Aorta (tissue), 5 donors: ENCODE measurements at places on chromosomes 1 and 21. TPM values are rescaled to one million over a fixed set of nuclear protein-coding genes. Genes with fewer than 3 reads are reported as not detected.

UBE2G2 gene
- 83.6 TPM for total RNA-seq

DNA sequence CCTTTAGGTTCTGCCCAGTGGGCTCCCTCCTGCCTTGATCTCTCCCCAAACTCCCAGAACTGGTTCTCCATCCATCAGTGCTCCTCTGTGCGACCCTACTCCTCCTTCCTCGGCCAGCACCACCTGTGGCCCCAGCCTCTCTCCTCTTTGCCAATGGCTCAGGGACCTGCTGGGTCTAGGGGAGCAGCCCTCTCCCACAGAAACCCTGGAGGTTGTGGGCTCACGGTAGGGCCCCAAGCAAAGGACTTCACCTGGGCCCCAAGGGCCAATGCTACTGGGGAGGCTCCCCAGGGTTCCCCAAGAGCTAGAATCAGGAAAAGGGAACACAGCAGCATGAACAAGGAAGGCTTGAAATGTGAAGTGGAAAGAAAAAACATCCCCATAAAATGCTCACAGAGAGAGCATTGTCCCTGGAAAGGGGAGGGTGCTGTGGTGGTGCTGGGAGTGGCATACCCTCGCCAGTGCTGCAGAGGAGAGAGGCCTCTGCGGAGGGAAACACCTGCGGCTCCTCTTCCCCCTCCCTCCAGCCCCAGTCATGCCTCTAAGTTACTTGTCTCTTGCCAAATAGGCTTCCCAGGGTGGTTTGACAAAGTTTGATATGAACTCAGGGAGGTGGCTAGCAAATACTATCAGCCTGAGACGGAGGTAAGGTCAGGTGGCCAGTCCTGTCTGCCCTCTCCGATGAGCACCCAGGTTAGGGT, 2.5 kb downstream of the TMEM63A start:
- peaks cover 4% of the 10 kb centered on the region for H3K4me1 ChIP-seq
- peak; percentile 33 for DNase-seq
- H3K36me3 ChIP-seq, result peaks cover 3% of the 10 kb centered on the region
- no peak overlapping the region for H3K27ac ChIP-seq
- H3K27me3 ChIP-seq, result no peaks in the 10 kb centered on the region
- H3K4me3 ChIP-seq, result no peak overlapping the region

- no peaks in the 10 kb centered on the region for H3K4me1 ChIP-seq
- H3K27me3 ChIP-seq, result no peaks in the 10 kb centered on the region
- no peak overlapping the region for H3K27ac ChIP-seq
These were observed 13.1 kb upstream of the PTBP2 start for GRCh38 chr1:96708482-96708881.

DNA sequence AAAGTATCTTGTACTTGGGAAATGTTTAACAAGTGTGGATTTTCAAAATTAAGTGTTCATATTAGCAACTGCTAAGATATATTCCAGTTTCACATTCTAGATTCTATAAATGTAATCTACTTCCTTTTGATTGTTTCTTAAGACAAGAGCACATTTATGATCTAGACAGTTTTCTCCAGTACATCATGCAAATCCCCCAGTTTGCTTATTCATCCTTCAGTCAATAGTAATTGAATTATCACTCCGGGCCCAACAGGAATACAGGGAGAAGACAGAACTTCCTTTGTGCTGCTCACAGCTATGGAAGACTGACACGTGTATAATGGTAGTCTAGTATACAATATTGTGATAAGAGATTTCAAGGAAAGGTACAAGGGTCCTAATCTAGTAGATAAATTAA, 14.5 kb downstream of the PLA2G4A start:
- H3K27me3 ChIP-seq, result no peaks in the 10 kb centered on the region
- H3K36me3 ChIP-seq, result no peaks in the 10 kb centered on the region
- H3K27ac ChIP-seq, result no peak overlapping the region
- no peaks in the 10 kb centered on the region for H3K4me1 ChIP-seq

DNA sequence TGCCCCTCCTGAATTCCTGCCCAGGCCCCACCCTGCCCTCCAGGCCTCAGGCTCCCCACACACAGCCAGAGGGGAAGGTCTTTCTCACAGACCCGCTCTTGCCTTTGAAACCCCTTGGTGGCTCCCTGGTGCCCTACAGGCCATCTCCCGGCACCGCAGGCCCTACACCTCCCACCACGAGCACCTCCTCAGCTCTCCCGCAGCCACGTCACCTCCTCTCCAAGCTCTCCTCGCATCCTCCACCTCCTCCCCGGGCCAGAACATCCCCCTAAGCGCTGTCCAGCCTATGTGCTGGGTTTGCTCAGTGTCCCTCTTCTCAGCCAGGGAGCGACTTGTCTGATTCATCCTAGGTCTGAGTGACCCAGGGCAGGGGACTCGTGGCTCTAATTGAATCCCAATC, 66.4 kb downstream of the DMRTB1 start:
- H3K36me3 ChIP-seq, result no peaks in the 10 kb centered on the region
- no peak overlapping the region for H3K27ac ChIP-seq
- H3K27me3 ChIP-seq, result no peaks in the 10 kb centered on the region
- H3K4me1 ChIP-seq, result no peaks in the 10 kb centered on the region
- H3K4me3 ChIP-seq, result no peak overlapping the region
- DNase-seq, result no peak

DNA sequence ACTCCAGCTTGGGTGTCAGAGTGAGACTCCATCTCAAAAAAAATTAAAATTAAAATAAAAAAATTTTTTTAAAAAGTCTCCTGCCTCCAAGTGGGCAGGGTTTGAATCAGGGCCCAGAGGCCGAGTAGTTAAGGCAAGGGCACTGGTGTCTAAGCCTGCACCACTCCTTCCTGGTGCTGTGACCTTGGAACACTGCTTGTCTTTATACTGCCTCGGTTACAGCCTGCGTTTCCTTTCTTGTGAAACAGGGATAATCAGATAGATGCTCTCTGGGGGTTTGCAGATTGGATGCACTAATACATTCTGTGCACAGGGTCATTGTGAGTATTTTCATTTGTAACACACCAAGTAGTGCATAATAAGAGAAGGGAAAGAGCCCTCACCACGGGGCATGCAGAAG, 58.4 kb upstream of the EFHD2 start:
- no peak for DNase-seq
- H3K27me3 ChIP-seq, result no peaks in the 10 kb centered on the region
- no peaks in the 10 kb centered on the region for H3K4me1 ChIP-seq
- no peaks in the 10 kb centered on the region for H3K36me3 ChIP-seq

BMP8B gene
- total RNA-seq, result 0.81 TPM

- no peak overlapping the region for H3K27ac ChIP-seq
- no peak overlapping the region for H3K4me3 ChIP-seq
- H3K27me3 ChIP-seq, result no peaks in the 10 kb centered on the region
- H3K36me3 ChIP-seq, result peaks cover 11% of the 10 kb centered on the region
- DNase-seq, result no peak
- no peaks in the 10 kb centered on the region for H3K4me1 ChIP-seq
These were observed 36.4 kb upstream of the HSD17B7 start for GRCh38 chr1:162753998-162754585.

DNA sequence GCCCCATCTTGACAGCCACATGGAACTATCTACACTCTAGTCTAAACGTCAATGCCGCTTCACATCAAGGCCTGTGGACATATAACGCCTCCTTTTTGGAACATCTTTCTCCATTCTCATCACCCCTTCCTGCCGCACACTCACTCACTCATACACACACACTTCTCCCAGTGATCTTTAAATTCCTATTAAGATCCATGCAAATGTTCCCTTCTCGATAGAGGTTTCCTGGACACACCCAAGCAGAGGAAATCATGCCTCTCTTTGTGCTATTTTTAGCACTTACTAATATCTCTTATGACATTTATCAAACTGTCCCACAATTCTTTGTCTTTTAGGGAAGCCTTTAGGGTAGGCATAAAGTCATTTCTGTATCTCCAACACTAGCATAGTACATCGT, 28.2 kb upstream of the SLAMF9 start:
- no peaks in the 10 kb centered on the region for H3K36me3 ChIP-seq
- no peak overlapping the region for H3K27ac ChIP-seq
- no peak for DNase-seq
- H3K4me1 ChIP-seq, result no peaks in the 10 kb centered on the region
- H3K27me3 ChIP-seq, result no peaks in the 10 kb centered on the region

TSPEAR gene
- not detected for total RNA-seq

DNA sequence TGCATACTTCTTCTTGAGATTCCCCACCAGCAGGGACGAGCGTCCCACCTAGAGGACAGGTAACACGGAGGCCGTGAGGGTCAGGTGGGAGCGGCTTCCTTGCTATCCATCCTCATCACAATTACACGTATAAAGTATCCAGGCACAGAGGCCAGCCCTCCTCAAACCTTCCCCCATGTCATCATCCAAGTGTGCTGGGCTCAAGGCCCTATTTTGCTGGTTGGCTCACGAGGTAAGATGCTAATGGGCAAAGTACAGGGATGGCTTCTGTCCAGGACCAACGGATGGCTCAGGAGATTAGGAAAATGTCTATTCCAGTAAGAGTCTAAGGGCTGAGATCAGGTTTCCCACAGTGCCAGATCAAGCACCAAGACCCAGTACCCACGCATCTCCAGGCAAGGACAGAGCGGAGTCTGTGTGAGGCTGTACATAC, 11.5 kb upstream of the A3GALT2 start:
- peaks cover 2% of the 10 kb centered on the region for H3K4me1 ChIP-seq
- peak; percentile 70 for DNase-seq
- H3K27me3 ChIP-seq, result no peaks in the 10 kb centered on the region
- H3K36me3 ChIP-seq, result no peaks in the 10 kb centered on the region
- H3K4me3 ChIP-seq, result no peak overlapping the region
- H3K27ac ChIP-seq, result peak overlapping the region; percentile 37

F13B gene
- total RNA-seq, result not detected

DNA sequence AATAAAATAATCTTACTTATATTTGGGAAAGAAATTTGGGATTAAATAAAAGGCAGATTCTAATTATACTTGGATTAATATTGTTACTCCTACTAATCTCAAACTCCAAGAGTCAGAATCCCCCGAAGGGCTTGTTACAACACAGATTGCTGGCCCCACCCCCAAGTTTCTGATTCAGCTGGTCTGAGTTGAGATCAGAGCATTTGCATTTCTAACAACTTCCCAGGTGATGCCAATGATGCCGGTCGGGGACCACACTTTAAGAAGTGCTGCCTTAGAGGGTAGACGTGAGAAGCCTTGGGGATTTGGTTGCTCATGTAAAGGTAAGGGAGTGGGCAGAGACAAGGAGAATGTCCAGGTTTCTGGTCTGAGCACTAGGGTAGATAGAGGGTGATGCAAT, 47.2 kb downstream of the FMN2 start:
- H3K4me1 ChIP-seq, result no peaks in the 10 kb centered on the region
- no peaks in the 10 kb centered on the region for H3K27me3 ChIP-seq
- no peak overlapping the region for H3K4me3 ChIP-seq
- DNase-seq, result no peak
- no peak overlapping the region for H3K27ac ChIP-seq

DNA sequence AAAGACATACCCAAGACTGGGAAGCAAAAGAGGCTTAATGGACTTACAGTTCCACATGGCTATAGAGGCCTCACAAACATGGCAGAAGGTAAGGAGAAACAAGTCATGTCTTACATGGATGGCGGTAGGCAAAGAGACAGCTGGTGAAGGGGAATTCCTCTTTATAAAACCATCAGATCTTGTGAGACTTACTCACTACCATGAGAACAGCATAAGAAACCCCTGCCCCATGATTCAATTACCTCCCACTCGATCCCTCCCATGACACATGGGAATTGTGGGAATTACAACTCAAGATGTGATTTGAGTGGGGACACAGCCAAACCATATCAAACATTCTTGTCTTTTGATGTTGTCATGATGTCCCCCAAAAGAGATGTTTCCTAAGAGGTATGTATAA, 103.3 kb downstream of the DUSP10 start:
- DNase-seq, result no peak
- H3K4me1 ChIP-seq, result no peaks in the 10 kb centered on the region
- H3K36me3 ChIP-seq, result no peaks in the 10 kb centered on the region
- H3K27me3 ChIP-seq, result no peaks in the 10 kb centered on the region

HFM1 gene
- 3.0 TPM for total RNA-seq

NPHS2 gene
- not detected for total RNA-seq

- H3K4me1 ChIP-seq, result peaks cover 8% of the 10 kb centered on the region
- DNase-seq, result no peak
These were observed 4.7 kb downstream of the OLFML2B start for GRCh38 chr1:162019006-162019405.

- no peaks in the 10 kb centered on the region for H3K36me3 ChIP-seq
- no peak overlapping the region for H3K4me3 ChIP-seq
- no peak for DNase-seq
- H3K27ac ChIP-seq, result no peak overlapping the region
- H3K4me1 ChIP-seq, result no peaks in the 10 kb centered on the region
These were observed 106.6 kb downstream of the DUSP10 start for GRCh38 chr1:221635305-221635704.

GRCh38 chr1:40151457-40152079, 9.6 kb upstream of the RLF start:
- no peak overlapping the region for H3K27ac ChIP-seq
- no peak overlapping the region for H3K4me3 ChIP-seq
- H3K36me3 ChIP-seq, result no peaks in the 10 kb centered on the region
- H3K27me3 ChIP-seq, result no peaks in the 10 kb centered on the region
- H3K4me1 ChIP-seq, result no peaks in the 10 kb centered on the region

SPATA46 gene
- not detected for total RNA-seq

- no peak overlapping the region for H3K4me3 ChIP-seq
- no peaks in the 10 kb centered on the region for H3K27me3 ChIP-seq
- H3K36me3 ChIP-seq, result no peaks in the 10 kb centered on the region
- no peaks in the 10 kb centered on the region for H3K4me1 ChIP-seq
These were observed 7.0 kb downstream of the IL12RB2 start for GRCh38 chr1:67314696-67315095.

DNA sequence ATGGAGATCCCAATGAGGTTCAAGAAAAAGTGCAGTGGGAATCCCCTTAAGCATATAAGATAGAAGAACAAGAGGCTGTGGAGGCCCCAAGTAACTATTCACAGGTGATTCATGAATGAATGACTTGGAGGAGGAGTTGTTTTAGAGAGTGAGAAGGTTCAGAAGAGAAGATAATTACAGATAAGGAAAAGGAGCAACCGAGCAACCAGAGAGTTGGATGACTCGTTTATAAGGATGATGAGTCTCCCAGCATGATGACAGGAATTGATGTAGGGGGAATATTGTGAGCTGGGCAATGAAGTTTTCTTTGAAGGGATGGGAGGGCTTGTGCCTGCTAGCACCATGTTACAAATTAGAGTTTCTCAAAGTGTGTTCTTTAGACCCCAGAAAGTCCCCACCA, 9.8 kb downstream of the C8A start:
- H3K4me3 ChIP-seq, result no peak overlapping the region
- no peak for DNase-seq
- no peak overlapping the region for H3K27ac ChIP-seq
- no peaks in the 10 kb centered on the region for H3K27me3 ChIP-seq
- H3K4me1 ChIP-seq, result no peaks in the 10 kb centered on the region

DNA sequence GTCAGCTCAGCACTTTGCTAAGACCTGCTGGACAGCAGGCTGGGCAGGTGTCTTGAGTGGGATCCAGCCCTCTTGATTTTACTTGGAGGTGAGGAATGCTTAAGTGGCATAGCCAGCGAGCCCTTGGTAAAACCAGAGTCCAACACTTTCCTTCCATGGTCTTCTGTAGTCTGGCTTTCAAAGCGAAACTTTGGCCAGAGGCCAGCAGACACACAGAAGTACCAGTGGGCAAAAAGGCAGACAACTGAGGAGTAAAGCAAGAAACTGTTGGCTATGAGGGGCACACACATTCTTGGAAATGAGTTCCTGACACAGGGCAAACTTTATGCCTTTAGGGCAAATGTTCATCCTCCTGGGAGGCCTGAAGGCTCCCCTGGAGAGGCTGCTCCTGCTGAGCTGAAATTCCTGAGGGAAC, 281.0 kb upstream of the POU3F1 start:
- no peaks in the 10 kb centered on the region for H3K36me3 ChIP-seq
- no peaks in the 10 kb centered on the region for H3K27me3 ChIP-seq
- no peak overlapping the region for H3K4me3 ChIP-seq
- no peak overlapping the region for H3K27ac ChIP-seq
